Activated naive CD8-positive, alpha-beta T cell treated with anti-CD3 and anti-CD28 coated beads for 36 hours (primary cell): ENCODE measurements at places on chromosomes 2 and 18. TPM values are rescaled to one million over a fixed set of nuclear protein-coding genes. Genes with fewer than 3 reads are reported as not detected.

GRCh38 chr2:102235491-102235890, 48.7 kb downstream of the IL1RL2 start:
- no peak for DNase-seq

DNA sequence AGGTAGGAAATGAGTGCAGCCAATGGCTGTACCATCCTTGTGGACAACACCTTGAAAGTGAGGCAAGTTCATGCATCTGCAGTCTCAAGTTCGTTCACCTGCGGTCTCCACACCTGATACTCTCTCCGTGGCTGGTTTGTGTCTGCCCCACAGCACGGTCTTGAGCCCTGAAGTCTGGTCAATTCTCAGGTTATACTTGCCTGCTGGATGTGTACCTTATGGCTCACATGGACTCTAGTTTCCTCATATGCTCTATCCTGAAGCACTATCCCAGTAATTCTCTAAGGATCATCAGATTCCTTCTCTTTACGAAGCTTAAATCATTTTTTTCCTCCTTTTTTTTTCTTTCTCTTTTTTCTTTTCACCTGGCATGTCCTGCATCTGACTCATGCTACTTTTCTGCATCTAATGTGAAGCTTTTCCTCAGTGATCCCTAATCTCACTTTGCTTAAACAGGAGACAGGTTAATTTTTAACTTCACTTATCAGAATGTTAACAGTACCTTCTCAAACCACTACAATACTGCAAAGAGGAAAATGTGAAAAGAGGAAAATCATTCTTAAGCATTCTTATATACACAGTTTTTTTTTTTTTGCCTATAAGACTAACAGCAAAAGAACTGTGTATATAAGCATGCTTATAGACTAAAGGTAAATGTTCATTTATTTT, 511.2 kb downstream of the SOX11 start:
- DNase-seq: no peak

DNA sequence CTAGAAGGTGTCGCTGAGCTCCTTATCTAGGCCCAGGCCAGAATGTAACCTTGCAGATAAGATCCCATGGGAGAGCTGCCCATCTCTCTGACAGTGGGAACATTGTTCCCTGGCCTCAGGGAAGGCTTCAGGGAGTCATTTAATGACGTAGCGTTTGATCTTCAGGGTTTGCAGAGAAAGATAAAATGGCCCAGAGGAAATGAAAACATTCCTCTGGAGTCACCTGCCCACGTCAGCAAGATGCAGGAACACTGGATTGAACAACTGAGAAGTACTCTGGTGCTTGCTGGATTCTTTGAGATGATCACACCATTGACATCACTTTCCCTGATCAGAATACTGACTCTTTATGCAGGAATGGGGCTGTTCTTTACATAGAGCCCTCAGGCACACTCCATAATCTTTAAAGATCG, 51.6 kb downstream of the MAPK4 start:
- DNase-seq: no peak

The PTRHD1 gene
- total RNA-seq: 23.8 TPM
